ENCODE measurements at places on chromosomes 11 and 22. TPM values are rescaled to one million over a fixed set of nuclear protein-coding genes. Genes with fewer than 3 reads are reported as not detected.

The GALNT18 gene
- 1.1 TPM for total RNA-seq

The PPM1F gene
- 31.4 TPM for total RNA-seq

The BCO2 gene
- total RNA-seq: 1.2 TPM

The CBLIF gene
- total RNA-seq: not detected

The CCDC89 gene
- total RNA-seq: 7.0 TPM

The SNX32 gene
- 5.5 TPM for total RNA-seq

The RAPSN gene
- total RNA-seq: 0.79 TPM

The SEC14L2 gene
- total RNA-seq: 36.1 TPM

The MS4A7 gene
- 0.43 TPM for total RNA-seq

The FAT3 gene
- 0.11 TPM for total RNA-seq

The F2 gene
- not detected for total RNA-seq

The GRM5 gene
- total RNA-seq: not detected

The PUS3 gene
- total RNA-seq: 18.5 TPM

The OR6M1 gene
- total RNA-seq: not detected

The CALCB gene
- 0.76 TPM for total RNA-seq

The CYB5R2 gene
- total RNA-seq: 17.0 TPM

The MRGPRX4 gene
- not detected for total RNA-seq

The FIBIN gene
- under 0.01 TPM for total RNA-seq

The KRTAP5-5 gene
- not detected for total RNA-seq

The HORMAD2 gene
- total RNA-seq: not detected

The RPUSD4 gene
- total RNA-seq: 35.9 TPM

The SLC25A45 gene
- total RNA-seq: 3.8 TPM

The CECR2 gene
- not detected for total RNA-seq

The PLAAT2 gene
- total RNA-seq: 4.7 TPM

The MAPK8IP1 gene
- 4.4 TPM for total RNA-seq

The MS4A3 gene
- total RNA-seq: not detected

The HTR3A gene
- not detected for total RNA-seq
